ENCODE measurements at places on chromosomes 7 and 10.

- no peak for DNase-seq
Measured at GRCh38 chr10:61391281-61391680, 61.9 kb downstream of the TMEM26 start.

DNA sequence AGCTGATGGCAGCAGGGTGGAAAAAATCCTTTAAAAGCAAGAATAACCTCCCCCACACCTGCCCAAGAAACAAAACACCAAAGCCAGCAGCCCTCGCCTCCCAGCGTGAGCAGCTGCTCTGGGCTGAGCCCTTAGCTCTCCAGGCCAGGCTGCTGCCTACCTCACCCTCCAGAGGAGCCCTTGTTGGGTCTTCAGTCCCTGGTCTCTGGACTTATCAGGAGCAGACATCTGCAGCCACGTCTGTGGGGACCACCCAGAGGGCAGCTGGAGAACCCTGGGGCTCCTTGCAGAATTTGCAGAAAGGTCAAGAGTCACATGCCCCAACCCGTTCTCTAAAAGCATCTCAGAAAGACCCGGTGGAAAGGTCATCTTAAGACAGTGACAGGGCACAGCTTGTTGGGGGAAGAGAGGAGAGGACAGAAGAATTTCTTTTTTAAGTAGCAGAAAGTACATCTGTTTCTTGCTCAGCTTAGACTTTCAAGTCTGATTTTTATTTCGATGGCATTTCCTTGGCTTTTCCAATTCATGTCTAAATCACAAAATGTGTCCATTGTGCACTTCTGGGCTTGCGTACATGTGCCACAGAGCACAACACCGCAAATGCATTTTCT lies 425.7 kb upstream of the NFE2L3 start:
- no peak for DNase-seq

GRCh38 chr7:104225451-104225850 lies 17.6 kb upstream of the ORC5 start:
- DNase-seq, result no peak

- no peak for DNase-seq
Measured at GRCh38 chr10:114905450-114905849, 32.5 kb upstream of the TRUB1 start.

- no peak for DNase-seq
Measured at GRCh38 chr10:43134126-43134905, 3.9 kb upstream of the CSGALNACT2 start.

DNA sequence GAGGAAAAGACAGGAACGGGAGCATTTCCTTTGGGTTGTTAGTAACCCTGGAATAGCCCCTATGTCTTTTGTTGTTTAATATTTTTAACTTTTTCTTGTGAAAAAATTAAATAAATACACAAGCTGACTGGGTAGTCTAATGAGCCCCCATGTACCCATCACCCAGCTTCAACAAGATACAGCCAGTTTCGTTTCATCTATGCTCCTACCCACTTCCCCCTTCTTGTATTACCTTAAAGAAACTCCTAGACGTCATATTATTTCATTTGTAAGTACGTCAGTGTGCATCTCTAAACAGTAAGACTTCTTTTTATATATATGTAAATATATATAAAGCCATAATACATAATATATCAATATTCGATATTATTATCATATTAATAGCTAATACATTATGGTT lies 42.8 kb upstream of the NUB1 start:
- no peak for DNase-seq

DNA sequence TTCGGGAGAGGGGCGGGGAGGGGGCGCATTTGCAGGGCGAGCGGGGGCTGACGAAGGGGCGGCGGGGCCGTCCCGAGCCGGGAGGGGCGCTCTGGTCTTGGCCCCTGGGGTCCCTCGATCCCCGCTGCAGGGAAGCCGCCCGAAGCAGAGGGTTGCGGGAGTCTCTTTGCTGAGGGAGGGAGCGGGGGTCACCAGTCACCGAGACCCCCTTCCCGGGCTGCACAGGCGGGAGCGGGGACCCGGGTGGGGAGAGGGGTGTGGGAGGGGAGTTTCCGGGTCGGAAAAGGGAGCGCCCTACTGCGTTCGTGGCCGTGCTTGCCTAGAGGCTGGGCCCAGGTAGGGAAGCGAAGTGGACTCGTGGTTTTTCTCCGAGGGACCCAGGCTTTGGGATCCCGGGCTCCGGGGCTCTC lies 422 bp downstream of the AP1S1 start:
- DNase-seq, result no peak

- DNase-seq, result no peak
Measured at GRCh38 chr10:944034-944831, 12.7 kb upstream of the LARP4B start.
